Osteoblast (primary cell): ENCODE measurements at places on chromosomes 1 and 21. TPM values are rescaled to one million over a fixed set of nuclear protein-coding genes. Genes with fewer than 3 reads are reported as not detected.

The KRTAP13-2 gene
- not detected in 2 replicates for total RNA-seq

The ECM1 gene
- 20.9 and 30.0 TPM in 2 replicates for total RNA-seq

The CD1B gene
- not detected in 2 replicates for total RNA-seq

The ST6GALNAC5 gene
- 0.88 and 1.1 TPM in 2 replicates for total RNA-seq

GRCh38 chr1:71304125-71304524 is 223.3 kb upstream of the ZRANB2 start:
- no peaks in the 10 kb centered on the region for H3K4me1 ChIP-seq
- no peaks in the 10 kb centered on the region for H3K27me3 ChIP-seq
- H3K4me3 ChIP-seq: no peak overlapping the region
- no peak for DNase-seq
- no peak overlapping the region for H3K27ac ChIP-seq

DNA sequence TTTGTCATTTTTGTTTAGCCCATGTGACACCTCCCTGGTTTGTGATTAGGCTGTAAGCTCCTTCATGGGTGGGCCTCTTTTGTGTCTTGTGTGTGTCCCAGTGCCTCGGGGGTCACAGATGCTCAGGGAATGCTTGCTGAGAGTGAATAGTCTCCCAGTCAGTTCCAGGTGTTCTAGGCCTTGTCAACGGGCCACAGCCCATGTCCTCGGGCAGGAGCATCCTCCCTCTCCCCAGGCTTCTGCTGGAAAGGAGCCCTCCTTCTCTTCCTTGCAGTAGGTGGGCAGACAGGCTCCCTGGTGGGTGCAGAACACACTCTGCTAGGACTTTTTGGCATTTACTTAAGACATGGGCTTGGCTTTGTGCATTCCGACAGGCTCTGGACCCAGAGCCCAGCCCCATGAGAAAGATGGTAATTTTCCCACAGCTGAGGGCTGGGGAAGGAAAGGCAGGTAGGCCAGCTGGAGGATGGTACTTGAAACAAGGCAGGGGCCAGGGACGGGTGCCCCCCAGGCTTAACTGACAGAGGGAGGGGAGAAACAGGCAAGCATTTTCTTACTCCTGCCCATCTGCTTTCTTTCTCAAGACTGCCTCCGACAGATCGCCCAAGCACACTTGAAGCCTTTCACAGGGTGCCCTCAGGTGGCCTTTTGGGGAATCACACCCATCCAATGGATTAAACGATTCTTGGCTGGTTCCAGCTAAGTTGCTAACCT is 7.1 kb upstream of the CPLANE2 start:
- peaks cover 15% of the 10 kb centered on the region for H3K4me1 ChIP-seq
- no peak overlapping the region for H3K27ac ChIP-seq
- DNase-seq: peak; percentile 93
- H3K27me3 ChIP-seq: no peaks in the 10 kb centered on the region

- H3K27ac ChIP-seq: no peak overlapping the region
- DNase-seq: no peak
- H3K27me3 ChIP-seq: no peaks in the 10 kb centered on the region
Observed at GRCh38 chr1:64608005-64608650, 136.7 kb upstream of the RAVER2 start.

- no peaks in the 10 kb centered on the region for H3K27me3 ChIP-seq
- H3K27ac ChIP-seq: no peak overlapping the region
- peak; percentile 96 for DNase-seq
Observed at GRCh38 chr1:6785728-6786505, 663 bp downstream of the CAMTA1 start.

DNA sequence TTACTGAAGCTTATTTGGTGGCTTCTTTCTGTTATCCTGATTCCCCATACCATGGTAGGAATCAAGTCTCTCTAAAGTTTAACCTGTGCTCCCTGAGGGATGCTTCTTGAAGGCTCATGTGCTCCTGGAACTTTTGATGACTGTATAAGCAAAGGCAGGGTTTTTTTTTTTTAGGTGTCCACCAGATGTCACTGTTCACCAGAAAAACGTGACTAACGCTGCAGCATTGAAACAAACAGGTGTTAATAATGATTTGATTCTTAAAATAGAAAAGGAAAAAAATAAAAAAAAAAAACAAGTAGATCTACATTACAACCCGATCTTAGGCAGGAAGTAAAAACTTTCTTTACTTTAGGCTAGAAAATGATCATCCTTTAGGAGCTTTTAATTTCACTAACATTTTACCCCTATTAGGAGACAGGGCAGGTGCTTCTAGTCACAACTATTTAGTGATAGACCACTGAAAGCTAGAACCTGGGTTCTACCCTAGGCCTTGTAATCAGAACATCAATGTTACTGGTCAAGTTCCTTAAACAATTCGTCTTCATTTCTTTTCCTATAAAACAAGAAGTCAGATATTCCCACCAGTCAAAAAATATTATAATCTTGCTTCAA is 223.0 kb downstream of the PLA2G4A start:
- peaks cover 3% of the 10 kb centered on the region for H3K27me3 ChIP-seq
- DNase-seq: no peak
- no peaks in the 10 kb centered on the region for H3K36me3 ChIP-seq
- H3K4me1 ChIP-seq: no peaks in the 10 kb centered on the region
- H3K4me3 ChIP-seq: no peak overlapping the region

DNA sequence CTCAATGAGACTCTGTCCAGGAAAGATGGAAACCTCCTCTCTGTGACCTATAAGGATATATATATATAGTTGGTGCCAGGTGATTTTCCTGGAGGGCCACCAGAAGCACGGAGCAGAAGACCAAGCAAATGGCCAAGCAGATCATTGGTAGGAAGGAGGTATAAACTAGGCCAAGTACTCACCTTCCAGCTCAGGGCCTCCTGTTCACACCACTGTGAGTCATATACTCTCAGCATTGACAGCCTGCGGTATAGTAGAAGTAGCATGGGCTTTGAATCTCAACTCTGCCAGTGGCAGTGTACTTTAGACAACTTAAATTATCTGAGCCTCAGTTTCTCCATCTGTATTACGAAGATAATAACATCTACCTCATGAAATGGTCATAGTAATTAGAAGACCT is 15.4 kb downstream of the IL12RB2 start:
- H3K27me3 ChIP-seq: peaks cover 30% of the 10 kb centered on the region
- DNase-seq: no peak
- no peaks in the 10 kb centered on the region for H3K4me1 ChIP-seq

DNA sequence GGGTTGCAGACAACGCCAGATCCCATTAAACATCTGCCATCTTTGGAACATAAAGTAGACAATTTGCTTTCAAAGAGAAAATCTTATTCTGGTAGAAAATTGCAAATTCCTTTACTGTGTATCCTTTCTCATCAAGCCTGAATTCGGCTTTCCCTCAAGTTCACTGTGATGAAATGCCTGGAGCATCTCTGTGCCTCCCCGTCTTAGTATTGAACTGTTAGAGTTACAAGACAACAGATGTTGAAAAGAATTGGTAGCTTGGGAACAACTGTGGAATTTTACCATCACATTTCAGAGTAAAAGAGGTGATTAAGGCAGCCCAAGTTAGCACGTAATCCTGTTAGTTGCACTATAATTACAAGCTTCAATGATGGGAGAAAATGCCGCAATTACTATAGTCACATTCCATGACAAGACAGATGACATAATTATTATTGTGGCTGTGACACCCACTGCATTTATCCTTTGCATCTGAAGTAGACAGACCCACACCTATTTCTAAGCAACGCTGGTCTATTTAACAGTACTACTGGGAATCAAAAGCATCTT is 54.4 kb upstream of the B3GALNT2 start:
- no peaks in the 10 kb centered on the region for H3K36me3 ChIP-seq
- H3K27ac ChIP-seq: no peak overlapping the region
- DNase-seq: peak; percentile 65
- H3K27me3 ChIP-seq: no peaks in the 10 kb centered on the region
- no peak overlapping the region for H3K4me3 ChIP-seq

DNA sequence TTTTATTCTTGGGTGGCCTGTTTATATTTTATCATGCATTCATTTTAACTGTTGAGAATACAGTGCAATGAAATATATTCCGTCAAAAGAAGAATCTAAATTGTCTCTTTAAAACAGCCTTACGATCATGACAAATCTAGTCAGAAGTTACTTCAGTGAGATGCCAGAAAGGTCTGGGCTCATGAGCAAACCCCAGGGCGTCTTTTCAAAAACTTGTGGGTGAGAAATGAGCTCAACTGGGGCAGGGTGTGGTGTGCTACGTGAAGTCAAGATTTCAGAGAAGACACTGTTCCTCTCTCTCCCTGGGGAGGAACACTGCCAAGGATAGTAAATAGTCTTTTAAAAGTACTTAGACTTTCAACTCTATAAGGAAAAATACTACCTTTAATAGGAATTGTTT is 13.4 kb upstream of the UAP1 start:
- H3K36me3 ChIP-seq: no peaks in the 10 kb centered on the region
- peaks cover 18% of the 10 kb centered on the region for H3K4me1 ChIP-seq
- H3K4me3 ChIP-seq: no peak overlapping the region
- no peaks in the 10 kb centered on the region for H3K27me3 ChIP-seq

GRCh38 chr1:68112835-68113243 is 62.4 kb upstream of the DIRAS3 start:
- H3K27ac ChIP-seq: no peak overlapping the region
- DNase-seq: no peak
- H3K27me3 ChIP-seq: no peaks in the 10 kb centered on the region
- no peak overlapping the region for H3K4me3 ChIP-seq

DNA sequence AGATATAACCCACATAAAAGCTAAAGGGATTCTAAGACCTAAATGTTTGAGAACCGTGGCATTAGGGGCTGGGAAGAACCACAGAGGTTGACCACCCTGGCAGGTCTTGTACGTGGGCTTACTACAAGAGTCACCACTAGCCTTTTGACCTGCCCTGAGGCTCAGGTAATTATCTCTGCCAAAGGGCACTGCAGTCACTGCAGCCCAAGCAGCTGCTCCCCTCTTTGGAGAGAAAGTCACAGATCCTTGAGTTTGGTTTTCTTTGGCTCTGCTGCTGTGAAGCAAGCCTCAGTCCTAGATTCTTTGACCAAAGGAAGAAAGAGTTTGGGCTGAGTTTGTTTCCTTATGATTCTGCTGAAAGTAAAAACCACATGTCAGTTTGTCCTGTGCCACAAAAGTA is 11.6 kb downstream of the PARK7 start:
- H3K36me3 ChIP-seq: peaks cover 59% of the 10 kb centered on the region
- no peaks in the 10 kb centered on the region for H3K27me3 ChIP-seq
- DNase-seq: no peak
- H3K27ac ChIP-seq: no peak overlapping the region
- H3K4me1 ChIP-seq: no peaks in the 10 kb centered on the region

DNA sequence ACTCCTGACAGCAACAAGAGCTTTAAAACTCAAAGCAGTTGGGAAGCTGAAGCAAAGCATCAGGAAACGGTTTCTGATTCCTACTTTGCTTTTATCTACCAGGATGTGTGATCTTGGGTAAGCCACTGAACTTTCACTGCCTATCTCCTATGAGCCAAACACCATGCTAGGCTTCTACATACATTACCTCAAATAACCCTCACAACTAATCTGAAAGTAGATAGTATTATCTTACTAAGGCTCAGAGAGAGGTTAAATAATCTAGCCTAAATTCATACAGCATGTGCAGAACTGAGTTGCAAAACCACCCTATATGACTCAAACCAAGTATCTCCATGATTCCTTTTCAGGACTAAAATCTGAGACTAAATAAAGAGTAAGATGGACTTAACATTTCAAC is 83.8 kb downstream of the EVI5 start:
- H3K27me3 ChIP-seq: no peaks in the 10 kb centered on the region
- peaks cover 5% of the 10 kb centered on the region for H3K4me1 ChIP-seq
- no peak overlapping the region for H3K4me3 ChIP-seq
- DNase-seq: peak; percentile 50

DNA sequence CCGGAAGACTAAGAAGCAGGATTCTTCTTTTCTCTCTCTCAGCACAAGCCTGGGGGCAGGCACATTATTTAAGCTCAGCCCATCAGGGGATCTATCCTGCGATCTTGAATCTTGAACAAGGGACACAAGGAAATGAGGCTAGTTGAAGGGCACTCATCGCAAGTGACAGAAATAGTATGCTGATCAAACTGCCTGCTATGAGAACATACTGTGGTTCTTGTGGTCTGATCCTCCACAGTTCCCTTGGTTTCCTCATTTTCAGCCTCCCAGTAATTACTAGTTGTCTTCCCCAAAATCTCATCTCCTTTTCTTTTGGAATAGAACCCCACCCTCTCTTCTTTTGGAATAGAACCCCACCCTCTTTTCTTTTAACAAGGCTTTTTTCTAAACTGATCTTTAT is 6.5 kb downstream of the ANKRD45 start:
- H3K4me3 ChIP-seq: no peak overlapping the region
- no peak for DNase-seq
- no peak overlapping the region for H3K27ac ChIP-seq
- H3K36me3 ChIP-seq: no peaks in the 10 kb centered on the region
- no peaks in the 10 kb centered on the region for H3K27me3 ChIP-seq
- no peaks in the 10 kb centered on the region for H3K4me1 ChIP-seq

- peaks cover 12% of the 10 kb centered on the region for H3K4me1 ChIP-seq
- no peaks in the 10 kb centered on the region for H3K36me3 ChIP-seq
- H3K4me3 ChIP-seq: no peak overlapping the region
- DNase-seq: no peak
Observed at GRCh38 chr1:221015159-221015790, 136.0 kb downstream of the HLX start.

GRCh38 chr1:110084227-110085078 is 14.0 kb upstream of the ALX3 start:
- peak; percentile 85 for DNase-seq
- peaks cover 54% of the 10 kb centered on the region for H3K27me3 ChIP-seq
- no peak overlapping the region for H3K27ac ChIP-seq
- H3K4me3 ChIP-seq: peak overlapping the region; percentile 69
- no peaks in the 10 kb centered on the region for H3K36me3 ChIP-seq
- H3K4me1 ChIP-seq: peaks cover 8% of the 10 kb centered on the region

- no peak overlapping the region for H3K4me3 ChIP-seq
- no peaks in the 10 kb centered on the region for H3K36me3 ChIP-seq
- no peaks in the 10 kb centered on the region for H3K4me1 ChIP-seq
- DNase-seq: no peak
Observed at GRCh38 chr1:202843081-202843480, 32.3 kb downstream of the PCAT6 start.

DNA sequence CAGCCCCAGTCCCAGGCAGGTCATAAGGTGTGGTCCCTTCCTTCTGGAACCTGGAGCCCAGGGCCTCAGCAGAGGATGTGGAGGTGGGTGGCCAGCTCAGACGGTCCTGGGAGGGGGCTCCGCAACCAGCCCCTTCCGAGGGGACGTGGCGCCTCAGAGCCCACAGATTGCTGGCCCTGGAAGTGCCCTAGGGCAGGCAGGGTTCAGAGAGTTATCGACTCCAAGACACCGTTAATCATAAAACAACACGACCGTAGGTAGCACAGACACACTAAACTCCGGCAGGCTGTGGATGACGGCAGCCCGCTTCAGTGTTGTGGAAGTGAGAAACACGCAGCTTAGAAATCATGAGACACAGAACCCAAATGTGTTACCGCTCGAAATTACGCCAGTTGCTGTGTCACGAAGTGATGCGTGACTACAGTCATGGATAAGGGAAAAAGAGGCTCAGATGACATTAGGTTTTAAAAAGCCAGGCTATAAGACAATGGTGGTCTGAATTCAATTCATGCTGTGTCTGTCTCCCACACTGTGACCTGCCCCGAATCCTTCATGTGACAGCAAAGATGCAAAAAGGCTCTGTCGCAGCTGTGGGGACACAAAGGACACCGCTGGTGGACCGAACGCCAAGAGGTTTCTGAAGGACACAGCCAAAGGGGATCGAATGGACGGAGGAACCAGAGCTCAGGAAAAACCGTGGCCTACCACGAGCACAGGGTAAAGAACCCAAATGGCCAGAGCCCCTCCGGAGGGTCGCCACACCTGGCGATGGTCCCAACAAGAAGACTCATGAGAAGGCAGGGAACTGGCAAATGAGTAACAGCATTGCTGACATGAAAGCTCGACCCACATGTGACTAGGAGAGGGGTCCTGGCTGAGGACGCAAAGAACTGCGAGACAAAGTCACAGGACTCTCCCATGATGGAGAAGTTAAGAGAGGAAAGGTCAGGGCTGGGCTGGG is 1.7 kb upstream of the SUMO3 start:
- no peak overlapping the region for H3K27ac ChIP-seq
- H3K27me3 ChIP-seq: no peaks in the 10 kb centered on the region
- peak; percentile 66 for DNase-seq
- H3K4me3 ChIP-seq: no peak overlapping the region
